ENCODE measurements at places on chromosomes 3 and 15.
A peak's percentile ranks its signal among the peaks of the same experiment; 100 is the strongest.

DNA sequence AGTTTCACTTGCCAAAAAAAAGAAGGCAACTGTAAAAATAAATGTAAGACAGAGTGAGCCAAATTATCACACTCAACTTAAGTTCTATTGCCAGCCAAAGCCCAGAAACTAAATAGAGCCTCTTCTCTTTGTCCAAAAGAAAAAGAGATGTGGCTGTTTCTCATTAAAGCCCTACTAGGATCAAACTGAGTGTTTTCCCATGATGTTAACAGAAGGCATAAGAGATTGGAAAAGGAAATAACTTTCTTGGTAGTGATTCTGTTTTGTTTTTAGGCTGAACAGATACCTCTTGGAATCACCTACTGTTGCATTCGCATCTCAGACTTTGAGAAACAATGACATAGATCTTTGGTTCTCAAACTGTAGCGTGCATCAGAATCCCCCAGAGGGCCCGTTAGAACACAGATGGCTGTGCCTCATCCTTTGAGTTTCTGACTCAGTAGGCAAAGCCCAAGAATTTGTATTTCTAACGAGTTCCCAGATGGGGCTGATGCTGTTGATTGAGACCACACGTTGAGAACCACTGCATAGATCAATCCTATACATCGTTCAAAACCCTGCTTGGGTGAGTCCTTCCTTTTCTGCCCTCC, 42.5 kb upstream of the SRGAP3 start:
- no peak for DNase-seq

DNA sequence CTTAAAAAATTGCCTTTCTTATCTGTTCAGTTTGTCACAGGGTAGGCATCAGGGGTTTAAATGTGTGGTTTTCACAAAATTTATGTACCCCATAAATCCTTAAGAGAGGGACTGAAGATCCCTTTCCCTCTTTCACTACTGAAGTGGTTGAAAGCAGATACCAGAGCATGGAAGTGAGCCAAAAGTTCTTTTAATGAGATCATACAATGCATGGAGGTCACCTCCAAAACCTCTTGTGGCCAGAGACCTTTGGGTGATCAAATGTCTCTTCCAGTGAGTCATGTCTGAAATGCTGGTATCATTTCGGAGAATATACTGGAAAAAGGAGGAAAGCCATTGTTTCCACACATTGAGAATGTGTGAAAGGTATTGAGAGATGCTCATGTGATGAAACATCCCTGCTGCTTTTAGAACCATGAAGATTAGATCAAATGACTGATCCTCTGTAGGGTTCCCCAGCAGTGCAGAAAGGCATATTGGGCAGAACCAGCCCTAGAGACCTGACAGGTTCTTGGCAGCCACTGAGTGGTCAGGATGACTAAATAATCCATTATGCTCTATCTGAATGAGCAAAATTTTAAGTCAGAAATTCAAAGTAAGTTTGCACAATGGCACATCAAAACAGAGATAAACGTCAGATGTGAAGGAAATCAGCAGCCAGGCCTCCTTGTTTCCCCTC, 165.8 kb upstream of the SLC2A2 start:
- no peak for DNase-seq

GRCh38 chr15:70055601-70056051, 42.1 kb downstream of the TLE3 start:
- DNase-seq = no peak

DNA sequence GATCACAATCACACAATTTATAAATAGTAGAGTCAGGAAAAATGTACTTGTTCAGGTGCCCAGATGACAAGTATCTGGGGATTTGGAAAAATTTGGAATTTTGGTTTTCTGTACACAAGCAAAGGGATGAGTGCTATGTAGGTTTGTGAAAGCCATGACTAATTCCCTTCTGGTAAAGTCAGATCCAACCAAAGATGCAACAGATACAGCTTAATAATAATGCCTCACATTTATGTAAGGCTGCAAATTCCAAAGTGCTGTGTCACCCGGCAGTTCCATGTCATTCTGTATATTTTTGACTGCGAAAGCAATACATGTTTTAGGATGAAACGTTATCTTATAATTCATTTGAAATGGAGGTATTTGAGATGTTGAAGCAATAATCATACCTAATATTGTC, 102.7 kb upstream of the AGBL1 start:
- no peak for DNase-seq

DNA sequence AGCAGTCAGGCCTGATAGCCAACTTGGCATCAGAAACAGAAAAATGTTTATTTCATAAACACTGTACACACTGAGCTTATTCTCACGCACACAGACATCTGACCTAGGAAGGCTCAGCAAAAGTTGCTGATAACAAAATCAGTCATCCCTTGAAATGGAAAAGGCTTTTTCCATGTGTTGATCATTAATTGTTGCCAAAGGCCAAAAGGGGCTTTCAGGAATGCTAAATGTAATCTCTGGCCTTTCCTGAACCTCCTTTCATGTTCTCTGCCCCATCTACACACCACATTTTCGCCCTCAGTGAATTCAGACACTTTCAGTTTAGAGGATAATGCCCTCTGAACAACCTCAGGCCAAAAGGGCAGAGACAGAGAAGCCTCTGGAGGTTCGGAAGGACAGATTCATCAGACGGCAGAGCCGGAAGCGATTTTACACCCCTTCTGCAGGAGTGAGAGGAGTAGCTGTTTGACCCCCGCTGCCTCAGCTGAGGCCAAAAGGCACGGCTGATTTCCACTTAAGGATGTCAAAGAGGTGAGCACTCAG, 14.5 kb downstream of the RTP4 start:
- DNase-seq = no peak

GRCh38 chr3:106611841-106612240, 743.0 kb upstream of the CBLB start:
- no peak for DNase-seq

DNA sequence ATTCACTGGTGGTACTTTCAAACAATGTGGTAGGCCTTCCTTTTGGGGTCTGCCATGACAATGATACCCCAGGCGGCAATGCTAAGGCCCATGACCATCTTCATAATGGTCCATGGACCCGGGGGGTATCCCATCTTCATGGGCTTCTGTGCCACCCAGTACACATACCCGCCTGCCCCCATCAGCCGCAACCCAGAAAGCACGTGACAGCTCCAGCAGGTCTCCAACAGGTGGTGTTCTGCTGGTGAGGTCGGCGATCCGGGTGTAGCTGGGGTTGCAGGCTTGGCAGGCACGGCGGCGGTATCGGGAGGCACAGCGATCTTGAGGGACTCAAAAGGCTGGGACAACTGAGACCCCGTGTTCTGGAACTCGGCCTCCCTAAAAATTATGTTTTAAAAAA, 214.5 kb downstream of the SNRPN start:
- no peak for DNase-seq

GRCh38 chr3:41200669-41201021, 1.3 kb downstream of the CTNNB1 start:
- peak; percentile 52 for DNase-seq

- no peak for DNase-seq
These were observed 50.4 kb upstream of the TRA2B start for GRCh38 chr3:185988080-185988815.

DNA sequence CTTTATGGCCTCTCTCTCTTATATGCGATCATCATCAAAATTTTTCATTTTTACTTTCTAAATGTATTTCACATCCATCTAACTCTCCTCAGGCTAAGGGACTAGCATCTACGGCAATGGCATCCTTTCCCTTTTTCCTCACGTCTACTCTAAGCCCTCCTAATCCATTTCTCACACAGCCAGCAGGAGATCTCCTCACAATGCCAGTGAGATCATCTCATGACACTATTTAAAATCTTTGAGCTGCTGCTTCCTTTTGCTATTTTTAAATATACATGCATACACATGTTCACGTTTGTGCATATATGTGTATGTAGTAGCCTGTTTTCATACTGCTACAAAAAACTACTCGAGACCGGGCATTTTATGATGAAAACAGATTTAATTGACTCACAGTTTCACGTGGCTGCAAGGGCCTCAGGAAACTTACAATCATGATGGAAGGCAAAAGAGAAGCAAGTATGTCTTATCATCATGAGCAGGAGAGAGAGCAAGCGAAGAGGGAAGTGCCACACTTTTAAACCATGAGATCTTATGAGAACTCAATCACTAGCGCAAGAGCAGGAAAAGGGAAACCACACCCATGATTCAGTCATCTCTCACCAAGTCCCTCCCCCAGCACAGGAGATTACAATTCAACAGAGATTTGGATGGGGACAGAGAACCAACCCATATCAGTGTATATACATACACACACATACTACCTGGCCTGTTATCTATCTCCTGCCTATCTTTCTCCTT, 599.2 kb upstream of the ROBO1 start:
- no peak for DNase-seq

GRCh38 chr3:191239407-191240031, 40.5 kb downstream of the OSTN start:
- DNase-seq = no peak

DNA sequence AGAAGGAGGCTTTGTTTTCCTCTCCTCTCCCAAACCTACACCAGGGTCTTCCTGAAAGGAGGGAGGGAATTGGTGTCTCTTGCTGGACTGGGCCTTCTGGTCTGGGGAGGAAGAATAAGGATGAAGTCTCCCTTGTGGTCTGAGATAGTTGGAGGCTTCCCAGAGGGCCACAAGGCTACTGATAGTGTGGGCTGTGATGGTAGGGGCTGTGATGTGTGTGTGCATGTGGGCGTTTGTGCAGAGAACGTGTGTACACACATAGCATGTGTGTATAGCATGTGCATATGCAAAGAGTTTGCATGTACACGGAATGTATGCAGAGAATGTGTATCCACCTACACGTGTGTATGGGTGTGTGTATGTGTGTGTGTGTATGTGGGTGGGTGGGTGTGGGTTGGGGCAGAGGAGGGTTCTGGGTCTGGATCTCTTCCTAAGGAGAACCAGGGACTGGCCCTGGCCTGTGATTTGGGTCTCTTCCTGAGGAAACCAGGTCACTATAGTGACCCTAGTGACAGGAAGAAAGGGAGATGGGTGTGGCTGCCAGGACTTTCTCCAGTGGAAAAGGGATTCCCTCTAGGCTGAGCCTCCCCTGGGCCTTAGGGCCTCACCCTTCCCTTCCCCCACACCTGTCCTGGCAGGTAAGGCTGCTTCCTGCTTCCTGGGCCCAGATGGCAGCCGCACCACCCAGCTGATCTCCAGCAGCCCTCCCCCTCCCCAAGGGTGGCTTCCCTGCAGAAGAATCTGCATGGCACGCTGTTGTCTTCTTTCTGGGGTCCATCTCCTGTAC, 1.7 kb downstream of the FLNB start:
- DNase-seq = no peak
